ENCODE measurements at places on chromosomes 11 and 22.

- DNase-seq, result no peak
These were observed 77.1 kb downstream of the SCUBE1 start for GRCh38 chr22:43266076-43266475.

DNA sequence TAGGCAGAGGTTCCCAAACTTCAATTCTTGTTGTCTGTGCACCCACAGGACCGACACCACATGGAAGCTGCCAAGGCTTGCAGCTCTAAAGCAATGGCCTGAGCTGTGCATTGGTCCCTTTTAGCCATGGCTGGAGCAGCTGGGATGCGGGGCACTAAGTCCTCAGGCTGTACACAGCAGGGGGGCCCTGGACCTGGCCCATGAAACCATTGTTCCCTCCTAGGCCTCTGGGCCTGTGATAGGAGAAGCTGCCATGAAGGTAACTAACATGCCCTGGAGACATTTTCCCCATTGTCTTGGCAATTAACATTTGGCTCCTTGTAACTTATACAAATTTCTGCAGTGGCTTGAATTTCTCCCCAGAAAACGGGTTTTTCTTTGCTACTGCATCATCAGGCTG is 43.6 kb upstream of the SLC6A5 start:
- DNase-seq, result no peak

GRCh38 chr11:111347723-111348115 is 31.4 kb downstream of the POU2AF1 start:
- peak; percentile 29 for DNase-seq

DNA sequence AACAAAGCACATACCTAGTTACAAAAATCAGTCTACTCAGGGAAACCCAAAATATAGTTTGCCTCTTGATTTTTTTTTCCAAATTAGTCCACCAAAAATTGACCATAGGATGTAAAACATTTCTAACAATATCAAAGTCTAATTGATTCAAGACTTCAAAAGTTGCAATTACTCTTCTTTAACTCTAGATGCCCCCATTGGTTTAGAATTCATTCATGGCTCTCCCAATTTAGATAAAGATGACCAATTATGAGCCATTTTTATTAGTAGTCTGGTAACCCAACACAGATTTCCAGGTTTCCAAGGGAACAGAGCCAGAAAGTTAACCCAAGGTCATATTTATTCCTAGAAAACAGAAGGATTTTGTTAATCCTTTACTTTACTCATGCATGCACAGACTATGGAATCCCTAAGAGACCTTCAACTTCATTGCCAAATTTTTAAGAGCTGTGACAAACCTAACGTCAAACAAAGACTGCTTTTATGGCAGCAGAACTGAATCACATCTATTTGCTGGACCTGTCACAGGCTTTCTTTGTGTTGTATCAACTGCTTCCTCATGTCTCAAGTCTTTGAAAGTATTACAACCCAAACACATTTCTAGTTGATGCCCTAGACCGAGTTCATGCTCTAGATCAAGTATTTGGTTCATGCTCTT is 55.3 kb downstream of the C22orf42 start:
- DNase-seq, result no peak

DNA sequence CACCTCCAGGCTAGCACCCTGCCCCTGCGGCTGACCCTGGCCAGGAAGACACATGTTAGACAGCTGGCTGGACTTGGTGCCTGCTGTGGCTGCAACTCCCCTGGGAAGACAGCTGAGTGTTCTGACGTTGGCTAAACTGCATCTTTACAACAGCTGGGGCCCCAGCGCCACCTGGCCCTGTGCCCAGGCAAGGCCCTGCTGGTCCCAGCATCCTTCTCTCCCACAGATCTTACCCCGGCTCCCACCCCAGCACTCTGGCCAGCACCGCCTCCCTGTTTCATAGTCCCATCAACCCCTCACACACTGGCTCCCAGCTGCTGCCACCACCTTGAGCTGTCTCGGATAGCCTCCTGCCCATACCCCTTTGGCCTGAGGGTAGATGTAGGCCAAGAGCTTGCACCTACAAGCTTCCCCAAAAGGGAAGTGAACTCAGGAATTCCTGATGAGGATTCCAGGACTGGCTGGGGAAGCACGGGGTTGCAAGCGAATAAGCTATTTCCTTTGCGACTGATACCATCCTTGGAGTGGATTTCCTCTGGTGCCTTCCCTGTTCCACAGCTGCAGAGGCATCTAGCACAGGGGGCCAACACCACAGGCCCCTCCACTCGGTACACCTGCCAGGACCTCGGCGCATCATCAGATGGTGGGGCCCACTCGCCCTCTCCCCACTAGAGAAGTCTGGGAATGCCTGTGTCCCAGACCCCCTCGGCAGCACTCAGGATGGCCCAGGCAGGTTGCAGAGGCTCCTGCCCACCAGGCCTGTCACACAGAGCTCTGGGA is 28.5 kb downstream of the RSPH14 start:
- DNase-seq, result no peak

DNA sequence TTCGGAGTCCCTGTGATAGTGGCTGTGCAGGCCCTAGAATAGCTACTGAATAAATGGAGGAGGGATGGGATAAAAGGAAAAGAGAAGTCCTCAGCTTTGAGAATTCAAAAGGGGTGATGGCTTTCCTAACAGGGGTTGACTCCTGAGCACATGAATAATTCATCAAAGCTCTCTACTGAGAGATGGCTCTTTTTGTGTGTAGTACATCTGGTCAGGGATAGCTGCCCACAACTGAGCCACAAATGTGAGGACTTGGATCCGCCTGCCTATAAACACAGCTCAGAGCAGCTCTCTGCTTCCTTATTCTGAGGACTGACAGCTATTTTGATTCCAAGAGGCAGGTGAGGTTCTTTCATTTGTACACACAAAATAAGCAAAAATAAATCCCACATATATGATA is 82.3 kb downstream of the USP35 start:
- DNase-seq, result no peak

- no peak for DNase-seq
These were observed at the start of gene GPR83 for GRCh38 chr11:94400839-94401772. Gene GPR83, minus strand, starts transcription at chr11:94401419. Its CDS starts 172 bp downstream, at chr11:94401247.

GRCh38 chr11:112195951-112196351 is 20.6 kb downstream of the BCO2 start:
- no peak for DNase-seq

DNA sequence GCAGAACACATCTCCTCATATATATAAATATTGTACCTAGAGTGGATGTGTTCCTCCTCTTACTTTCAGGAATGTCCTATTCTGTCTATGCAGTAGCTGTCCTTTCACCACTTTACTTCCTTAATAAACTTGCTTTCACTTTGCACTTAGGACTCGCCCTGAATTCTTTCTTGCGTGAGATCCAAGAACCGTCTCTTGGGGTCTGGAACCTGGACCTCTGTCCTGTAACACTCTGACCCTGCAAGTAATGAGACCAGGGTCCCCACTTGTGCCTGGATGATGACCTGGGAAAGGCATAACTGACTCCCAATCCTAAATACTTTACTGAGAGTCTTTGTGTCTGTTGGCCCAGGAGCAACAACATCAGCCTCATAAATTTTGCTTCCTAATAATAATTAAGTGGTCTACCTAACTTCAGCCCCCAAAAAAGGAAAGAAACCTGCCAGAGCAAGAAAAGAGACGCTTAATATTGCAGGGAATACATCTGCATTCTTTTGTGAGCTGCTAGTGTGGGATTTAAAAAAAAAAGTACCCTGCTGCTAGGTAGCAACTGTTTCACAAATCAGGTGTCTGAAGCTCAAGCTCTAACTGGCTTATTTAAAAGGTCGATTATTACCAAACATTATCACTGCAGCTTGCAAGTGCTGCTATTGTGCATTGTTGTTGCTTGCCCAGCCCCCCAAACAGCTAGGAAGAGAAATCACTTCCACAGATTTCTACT is 69.3 kb downstream of the FAM168A start:
- no peak for DNase-seq

GRCh38 chr11:130829920-130830511 is 86.3 kb downstream of the SNX19 start:
- DNase-seq, result peak; percentile 40

DNA sequence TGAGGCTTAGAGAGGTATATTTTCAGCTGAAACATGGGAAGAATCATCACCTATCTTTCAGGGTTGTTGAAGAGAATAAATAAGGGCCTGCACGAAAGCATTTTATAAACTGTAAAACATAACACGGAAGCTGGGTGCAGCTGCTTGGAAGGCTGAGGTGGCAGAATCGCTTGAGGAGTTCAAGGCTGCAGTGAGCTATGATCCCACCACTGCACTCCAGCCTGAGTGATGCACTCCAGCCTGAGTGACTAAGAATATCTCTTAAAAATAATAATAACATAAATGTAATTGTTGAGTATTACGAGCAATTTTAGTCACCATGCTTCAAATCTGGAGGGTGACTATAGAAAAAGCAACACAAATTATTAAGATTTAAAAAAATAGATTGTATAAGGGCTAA is 16.3 kb downstream of the RBFOX2 start:
- DNase-seq, result no peak

- DNase-seq, result no peak
These were observed 36.4 kb upstream of the E2F8 start for GRCh38 chr11:19276859-19277808.

DNA sequence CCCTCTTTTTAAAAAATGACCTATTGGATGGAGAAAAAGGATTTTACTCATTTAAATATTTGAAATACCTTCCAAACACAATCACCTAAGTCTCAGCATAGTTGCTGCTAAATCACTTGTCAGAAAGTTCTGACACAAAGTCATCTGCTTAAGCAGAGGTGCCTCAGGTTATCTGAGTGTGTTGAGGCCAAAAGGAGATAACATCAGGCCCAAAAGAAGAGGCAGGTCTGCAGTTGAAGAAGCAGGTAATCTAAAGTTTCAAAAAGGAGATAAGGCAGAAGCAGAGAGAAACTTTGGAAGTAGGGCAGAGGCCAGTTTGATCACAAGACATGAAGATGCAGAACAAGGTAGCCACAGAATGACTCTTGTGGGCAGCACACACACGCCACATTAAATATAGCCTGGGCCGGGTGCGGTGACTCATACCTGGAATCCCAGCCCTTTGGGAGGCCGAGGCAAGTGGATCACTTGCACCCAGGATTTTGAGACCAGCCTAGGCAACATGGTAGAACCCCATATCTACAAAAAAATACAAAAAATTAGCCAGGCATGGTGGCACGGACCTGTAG is 175.7 kb upstream of the API5 start:
- no peak for DNase-seq

Data from gastrocnemius medialis (tissue), 4 donors.